ENCODE measurements at places on chromosomes 6 and 20. TPM values are rescaled to one million over a fixed set of nuclear protein-coding genes. Genes with fewer than 3 reads are reported as not detected.
A peak's percentile ranks its signal among the peaks of the same experiment; 100 is the strongest.

DNA sequence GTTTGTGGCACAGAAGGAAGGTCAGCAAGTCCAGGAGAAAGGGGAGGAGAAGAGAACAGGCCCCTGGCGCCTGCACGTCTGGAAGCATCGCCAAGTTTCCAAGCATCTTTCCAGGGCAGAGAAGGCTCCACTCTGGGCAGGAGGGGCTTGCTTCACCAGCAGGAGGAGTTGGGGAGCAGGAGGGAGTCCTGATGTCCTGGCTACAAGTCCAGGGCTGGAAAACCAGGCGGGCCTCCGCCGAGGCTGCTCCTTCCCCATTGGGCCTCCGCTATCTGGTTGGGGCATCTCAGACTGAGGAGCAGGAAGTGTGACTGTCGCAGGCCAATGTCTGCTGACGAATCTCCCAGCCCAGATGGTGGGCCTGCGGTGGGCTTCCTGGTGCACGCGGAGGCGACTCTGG lies 421.9 kb downstream of the PREX1 start:
- H3K4me1 ChIP-seq, result peaks cover 3% of the 10 kb centered on the region
- H3K27ac ChIP-seq, result no peak overlapping the region
- H3K36me3 ChIP-seq, result no peaks in the 10 kb centered on the region
- peaks cover 9% of the 10 kb centered on the region for H3K27me3 ChIP-seq
- no peak overlapping the region for H3K4me3 ChIP-seq

The NSFL1C gene
- total RNA-seq, result 67.2 TPM

DNA sequence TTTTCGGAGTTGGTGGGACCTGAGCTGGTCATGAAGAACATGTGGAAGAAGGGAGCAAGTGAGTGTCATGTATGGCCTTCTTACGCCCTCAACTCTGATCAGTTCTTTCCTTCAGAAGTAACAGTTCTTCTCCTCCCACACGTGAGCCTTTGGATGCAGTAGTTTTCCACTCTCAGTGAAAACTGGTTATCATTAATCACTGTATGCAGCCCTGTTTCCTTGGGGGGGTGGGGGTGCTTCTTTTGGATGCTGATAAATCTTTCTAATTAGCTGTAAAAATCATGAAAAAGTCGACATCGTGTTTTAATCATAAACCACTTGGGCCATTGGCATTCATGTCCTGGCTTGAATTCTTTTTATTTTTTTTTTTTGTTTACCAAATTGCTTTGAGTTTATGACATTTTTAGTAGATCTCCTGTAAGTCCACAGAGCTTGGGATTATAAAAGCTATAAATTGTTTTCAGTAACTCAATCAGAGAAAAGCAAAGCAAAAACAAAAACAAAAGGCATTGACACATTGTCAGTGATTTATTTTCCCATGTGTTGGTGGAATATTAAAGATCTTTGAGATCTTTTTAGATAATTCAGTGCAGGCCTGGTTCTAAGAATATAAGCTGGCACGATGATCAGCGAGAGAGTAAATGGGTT lies 84.8 kb downstream of the TRMT11 start:
- no peaks in the 10 kb centered on the region for H3K27me3 ChIP-seq
- H3K36me3 ChIP-seq, result peaks cover 6% of the 10 kb centered on the region
- H3K4me1 ChIP-seq, result no peaks in the 10 kb centered on the region
- H3K4me3 ChIP-seq, result no peak overlapping the region

The CCM2L gene
- not detected for total RNA-seq

GRCh38 chr20:19874040-19874727 lies 116.1 kb downstream of the RIN2 start:
- H3K4me3 ChIP-seq, result no peak overlapping the region
- H3K36me3 ChIP-seq, result no peaks in the 10 kb centered on the region
- no peak overlapping the region for H3K27ac ChIP-seq
- no peaks in the 10 kb centered on the region for H3K4me1 ChIP-seq

The TNXB gene
- 3.7 TPM for total RNA-seq

- H3K27ac ChIP-seq, result no peak overlapping the region
- no peaks in the 10 kb centered on the region for H3K36me3 ChIP-seq
- peaks cover 3% of the 10 kb centered on the region for H3K4me1 ChIP-seq
- H3K27me3 ChIP-seq, result peaks cover 6% of the 10 kb centered on the region
- H3K4me3 ChIP-seq, result no peak overlapping the region
- DNase-seq, result no peak
These were observed 104.2 kb upstream of the CNKSR3 start for GRCh38 chr6:154614641-154615040.

DNA sequence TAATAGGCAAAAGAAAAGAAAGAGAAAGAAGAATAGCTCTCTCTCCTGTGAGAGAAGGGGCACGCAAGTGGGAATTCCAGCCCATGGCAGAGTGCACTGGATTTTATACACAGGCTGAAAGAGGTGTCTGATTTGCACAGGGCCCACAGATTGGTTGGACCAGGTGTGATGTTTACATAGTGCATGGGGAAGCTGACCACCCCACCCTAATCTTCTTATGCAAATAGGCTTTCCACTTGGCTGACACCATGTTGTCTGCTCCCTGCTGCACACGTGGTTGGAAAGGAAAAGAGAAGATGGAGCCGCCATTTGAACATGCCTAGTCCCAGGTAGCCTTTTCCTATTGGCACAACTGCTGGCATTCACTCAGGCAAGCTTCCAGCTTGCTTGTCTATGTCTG lies 20.2 kb downstream of the MICA start:
- no peak overlapping the region for H3K27ac ChIP-seq
- H3K27me3 ChIP-seq, result no peaks in the 10 kb centered on the region
- DNase-seq, result no peak
- peaks cover 2% of the 10 kb centered on the region for H3K36me3 ChIP-seq
- peaks cover 1% of the 10 kb centered on the region for H3K4me1 ChIP-seq

The TOMM34 gene
- 60.5 TPM for total RNA-seq

The ULBP1 gene
- 2.7 TPM for total RNA-seq

- no peak overlapping the region for H3K27ac ChIP-seq
- DNase-seq, result no peak
- peaks cover 4% of the 10 kb centered on the region for H3K36me3 ChIP-seq
- H3K27me3 ChIP-seq, result no peaks in the 10 kb centered on the region
These were observed 3.5 kb upstream of the CDYL start for GRCh38 chr6:4772750-4773149.

GRCh38 chr20:62860924-62861691 lies 514 bp downstream of the TCFL5 start:
- no peak overlapping the region for H3K27ac ChIP-seq
- no peaks in the 10 kb centered on the region for H3K27me3 ChIP-seq
- H3K36me3 ChIP-seq, result peaks cover 8% of the 10 kb centered on the region
- peak; percentile 49 for DNase-seq
- peaks cover 19% of the 10 kb centered on the region for H3K4me1 ChIP-seq

DNA sequence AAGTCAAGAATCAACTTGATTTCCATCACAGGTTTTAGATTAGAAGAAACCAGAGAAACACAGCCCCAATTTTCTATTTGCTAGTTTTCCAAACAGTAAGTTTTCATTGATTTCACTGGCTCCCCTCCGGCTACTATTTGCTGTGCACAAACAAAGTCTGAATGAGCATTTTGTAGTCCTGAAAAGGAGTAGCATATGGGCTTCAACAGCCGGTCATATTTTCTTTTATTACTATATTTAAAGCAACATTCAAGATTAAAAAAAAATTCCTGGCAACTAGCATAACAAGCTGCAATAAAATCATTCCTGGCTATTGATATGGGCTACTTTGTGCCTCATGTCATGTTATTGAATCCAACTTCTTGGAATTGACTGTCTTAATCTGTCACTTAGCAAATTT lies 48.3 kb downstream of the CARMIL1 start:
- no peak overlapping the region for H3K4me3 ChIP-seq
- H3K36me3 ChIP-seq, result no peaks in the 10 kb centered on the region
- H3K27me3 ChIP-seq, result no peaks in the 10 kb centered on the region
- H3K27ac ChIP-seq, result no peak overlapping the region

The HCRTR2 gene
- total RNA-seq, result not detected
